ENCODE measurements at places on chromosomes 12 and 14.

DNA sequence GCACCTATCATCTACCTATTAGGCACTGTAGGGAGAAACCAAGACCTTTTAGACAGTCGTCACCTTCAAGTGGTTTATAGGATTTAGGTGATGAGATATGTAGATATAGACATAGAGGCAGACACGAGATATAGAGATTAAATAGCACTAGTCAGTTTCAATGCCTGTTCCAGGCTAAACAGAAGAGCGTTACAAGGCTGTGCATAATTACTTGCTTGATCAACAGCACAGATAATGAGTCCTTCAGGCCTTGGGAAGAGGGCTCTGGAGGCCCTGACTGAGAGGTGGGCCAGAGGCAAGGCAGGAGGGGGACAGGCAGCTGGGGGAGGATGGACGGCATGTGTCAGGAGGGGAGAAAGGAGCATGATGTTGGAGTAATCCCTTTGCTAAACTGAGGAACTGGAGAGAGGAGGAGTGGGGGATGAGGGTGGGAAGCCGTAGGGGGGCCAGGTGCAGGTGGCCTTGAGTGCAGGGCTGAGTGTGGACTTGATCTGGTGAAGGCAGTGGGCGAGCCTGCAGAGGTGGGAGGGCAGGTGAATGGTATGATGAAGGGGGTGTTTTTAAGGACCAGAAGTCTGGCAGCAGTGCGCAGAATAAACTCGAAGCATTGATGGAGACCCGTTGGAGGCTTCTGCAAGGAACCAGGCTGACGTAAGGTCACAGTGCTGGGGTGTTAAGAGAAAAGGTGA lies 43.9 kb upstream of the ATP23 start:
- DNase-seq: no peak

DNA sequence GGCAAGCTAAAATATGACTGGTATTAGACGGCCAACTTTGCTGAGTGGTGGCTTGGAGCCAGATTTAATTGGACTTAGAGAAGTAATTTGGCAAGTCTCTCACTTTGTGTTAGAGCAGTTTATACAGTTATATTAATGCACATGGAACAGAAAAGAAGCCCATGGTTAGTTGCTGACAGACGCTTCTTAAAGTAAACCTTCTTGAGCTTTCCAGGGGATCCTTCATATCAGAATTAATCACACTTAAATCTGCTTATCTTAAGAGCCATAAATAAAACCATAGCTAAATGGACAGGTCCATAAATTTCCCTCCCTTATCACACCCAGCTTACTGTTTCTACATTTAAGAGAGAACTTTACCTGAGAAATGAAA lies 9.6 kb downstream of the GSG1 start:
- peak; percentile 51 for DNase-seq

DNA sequence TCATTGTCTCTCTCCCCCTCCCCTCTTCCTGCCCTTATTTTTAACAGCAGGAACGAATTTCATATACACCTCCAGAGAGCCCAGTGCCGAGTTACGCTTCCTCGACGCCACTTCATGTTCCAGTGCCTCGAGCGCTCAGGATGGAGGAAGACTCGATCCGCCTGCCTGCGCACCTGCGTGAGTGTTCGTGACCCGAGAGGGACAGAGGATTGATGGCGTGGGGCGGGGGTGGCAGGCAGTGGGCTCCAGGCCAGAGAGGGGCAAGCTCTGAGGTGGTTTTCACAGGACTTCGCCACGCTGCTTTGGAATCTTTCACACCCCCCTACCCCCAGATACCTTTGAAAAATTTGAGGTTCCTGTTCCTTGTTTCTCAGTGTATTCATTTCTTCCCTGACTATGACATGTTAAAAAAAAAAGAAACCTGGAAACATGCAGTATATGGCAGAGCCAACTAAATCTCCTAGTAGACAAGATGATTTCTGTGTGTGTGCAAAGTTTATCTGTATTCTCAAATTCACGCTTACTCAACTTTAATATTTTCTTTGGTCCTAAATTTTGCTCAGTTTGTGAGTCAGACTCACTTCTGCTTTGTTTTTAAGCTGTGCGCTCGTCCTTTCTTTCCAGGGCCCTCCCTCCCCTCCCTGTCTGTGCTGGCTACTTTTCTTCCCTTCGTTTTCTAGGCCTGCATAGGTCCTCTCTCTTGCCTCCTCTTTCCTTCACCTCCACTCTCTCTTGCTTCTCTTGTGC lies 103.1 kb downstream of the ETV6 start:
- no peak for DNase-seq

- DNase-seq: peak; percentile 8
Measured at GRCh38 chr12:753611-754472, 1.5 kb downstream of the WNK1 start.

DNA sequence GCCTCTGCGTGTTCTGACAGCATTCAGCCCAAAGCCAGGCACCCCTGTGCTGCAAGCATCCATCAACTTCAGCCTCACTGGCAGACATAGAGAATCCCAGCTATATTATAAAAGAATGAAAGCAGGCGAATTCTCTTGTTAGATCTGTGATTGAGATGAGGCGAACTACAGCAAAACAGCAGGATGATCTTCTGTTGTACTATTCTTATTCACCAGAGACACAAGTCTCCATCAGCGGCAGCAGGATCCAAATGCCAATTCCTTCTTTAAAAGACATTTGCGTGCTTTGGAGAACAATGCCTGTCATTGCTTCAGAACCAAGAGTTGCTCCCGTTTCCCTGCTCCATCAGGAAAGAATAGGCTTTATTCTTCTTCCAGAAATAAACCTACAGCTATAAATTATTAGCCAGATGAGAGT lies 188.9 kb downstream of the SLC41A2 start:
- DNase-seq: no peak

DNA sequence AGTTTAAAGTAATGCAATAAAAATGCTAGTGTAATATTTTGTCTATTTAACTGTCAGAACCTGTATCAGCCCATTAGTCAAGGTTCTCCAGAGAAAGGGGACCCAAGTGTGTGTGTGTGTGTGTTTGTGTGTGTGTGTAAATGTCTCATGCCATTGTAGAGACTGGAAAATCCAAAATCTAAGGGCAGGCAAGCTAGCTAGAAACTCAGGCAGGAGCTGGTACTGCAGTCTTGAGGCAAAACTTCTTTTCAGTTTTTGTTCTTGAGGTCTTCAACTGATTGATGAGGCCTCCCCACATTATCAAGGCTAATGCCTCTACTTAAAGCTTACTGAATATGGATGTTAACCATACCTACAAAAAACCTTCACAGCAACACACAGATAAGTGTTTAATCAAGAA lies 126.7 kb downstream of the PRKD1 start:
- DNase-seq: no peak

DNA sequence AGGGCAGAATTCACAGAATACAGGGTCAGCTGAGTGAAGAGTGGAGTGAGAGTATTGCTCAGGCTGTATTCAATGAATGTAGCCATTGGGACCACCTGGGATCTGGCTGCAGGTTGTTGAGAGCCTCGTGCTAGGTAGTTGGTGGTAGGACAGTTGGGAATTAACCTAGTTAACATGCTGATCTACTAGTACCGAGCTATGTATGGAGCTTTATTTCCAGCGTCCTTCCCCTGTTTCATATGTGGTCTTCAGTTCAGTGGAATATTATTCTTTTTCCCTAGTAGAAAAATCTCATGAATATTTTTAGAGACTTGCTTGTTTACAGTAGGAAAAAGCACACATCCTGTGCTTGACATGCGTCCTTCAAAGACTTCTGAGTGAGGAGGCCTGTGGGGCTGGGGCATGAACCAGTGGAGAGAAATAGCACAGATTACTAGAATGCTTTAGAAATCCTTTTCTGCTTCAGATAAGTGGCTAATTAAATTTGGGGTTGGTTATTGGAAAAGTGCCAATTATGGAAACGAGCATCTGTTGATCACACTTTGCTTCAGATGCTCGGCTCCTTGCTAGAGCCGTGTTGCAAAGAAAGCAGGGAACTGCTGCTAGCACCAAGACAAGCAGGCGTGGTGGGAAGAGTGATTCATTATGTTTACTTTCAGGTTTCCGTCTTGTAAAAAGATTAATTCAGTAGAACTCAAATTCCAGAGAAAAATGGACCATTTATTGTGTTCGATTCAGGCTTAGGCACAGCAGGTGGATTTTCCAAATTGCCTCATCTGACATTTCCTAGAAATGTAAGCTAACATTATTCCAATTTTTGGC lies 53.6 kb downstream of the ARF6 start:
- DNase-seq: peak; percentile 51

- DNase-seq: no peak
Measured at GRCh38 chr14:94020267-94020666, 5.9 kb upstream of the OTUB2 start.

DNA sequence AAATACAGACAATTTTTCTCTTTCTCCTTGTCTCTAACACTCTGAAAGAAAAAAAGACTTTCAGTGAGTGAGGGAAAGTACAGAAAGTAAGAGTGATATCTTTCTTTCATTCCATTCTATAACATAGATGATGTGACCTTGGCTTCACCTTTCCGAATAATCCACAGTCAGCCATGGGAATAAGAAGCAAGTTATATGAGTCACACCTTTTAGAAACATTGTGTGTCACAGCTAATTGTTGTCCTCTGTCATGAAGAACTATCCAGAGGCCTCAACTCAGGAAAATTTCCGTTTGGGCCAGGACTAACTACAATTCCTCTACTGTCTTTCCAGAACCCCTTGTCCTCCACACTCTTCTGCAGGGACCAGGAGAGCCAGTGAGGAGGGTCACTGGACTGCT lies 209.7 kb upstream of the FAR2 start:
- DNase-seq: peak; percentile 21

DNA sequence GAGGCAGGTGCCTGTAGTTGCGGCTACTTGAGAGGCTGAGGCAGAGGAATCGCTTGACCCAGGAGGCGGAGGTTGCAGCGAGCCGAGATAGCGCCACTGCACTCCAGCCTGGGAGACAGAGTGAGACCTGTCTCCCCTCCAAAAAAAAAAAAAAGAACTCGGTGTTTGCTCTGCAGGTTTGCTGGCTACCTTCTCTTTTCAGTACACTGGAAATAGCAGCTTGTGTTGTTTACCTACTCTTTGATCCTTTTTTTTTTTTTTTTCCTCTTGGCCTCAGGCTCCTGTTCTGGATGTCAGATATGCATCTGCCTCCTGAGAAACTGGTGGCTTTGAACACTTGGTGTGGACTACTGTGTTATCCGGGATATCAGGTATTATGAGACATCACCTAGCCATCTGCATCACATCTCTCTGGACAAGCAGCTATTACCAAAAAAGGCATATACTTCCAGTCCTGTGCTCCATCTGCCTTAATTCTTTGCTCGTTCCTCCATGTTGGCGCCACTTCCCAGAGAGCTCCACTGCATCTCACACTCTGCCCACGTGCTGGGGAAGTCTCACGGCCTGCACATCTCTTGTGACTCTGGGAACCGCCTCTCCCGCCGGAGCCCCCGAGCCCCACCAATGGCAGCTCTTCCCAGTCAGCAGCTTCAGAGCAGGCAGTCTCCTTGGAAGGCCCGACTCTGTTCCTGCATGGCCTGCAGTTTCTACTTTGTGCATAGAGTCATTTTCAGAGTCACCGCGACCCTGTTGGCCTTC lies 50.9 kb upstream of the TRAF3 start:
- no peak for DNase-seq

DNA sequence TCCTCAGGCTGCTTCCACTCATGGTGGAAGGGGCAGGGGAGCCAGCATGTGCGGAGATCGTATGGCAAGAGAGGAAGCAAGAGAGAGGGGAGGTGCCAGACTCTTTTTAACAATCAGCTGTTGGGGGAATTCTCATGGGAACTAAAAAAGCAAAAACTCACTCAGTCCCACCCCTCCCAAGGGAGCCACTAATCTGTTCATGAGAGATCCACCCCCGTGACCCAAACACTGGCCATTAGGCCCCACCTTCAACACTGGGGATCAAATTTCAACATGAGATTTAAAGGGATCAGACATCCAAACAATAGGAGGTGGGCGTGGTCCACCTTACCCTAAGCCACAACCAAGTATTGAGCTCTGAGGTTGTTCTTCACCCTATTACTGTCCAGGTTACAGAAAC lies 375.1 kb downstream of the GRIN2B start:
- no peak for DNase-seq

DNA sequence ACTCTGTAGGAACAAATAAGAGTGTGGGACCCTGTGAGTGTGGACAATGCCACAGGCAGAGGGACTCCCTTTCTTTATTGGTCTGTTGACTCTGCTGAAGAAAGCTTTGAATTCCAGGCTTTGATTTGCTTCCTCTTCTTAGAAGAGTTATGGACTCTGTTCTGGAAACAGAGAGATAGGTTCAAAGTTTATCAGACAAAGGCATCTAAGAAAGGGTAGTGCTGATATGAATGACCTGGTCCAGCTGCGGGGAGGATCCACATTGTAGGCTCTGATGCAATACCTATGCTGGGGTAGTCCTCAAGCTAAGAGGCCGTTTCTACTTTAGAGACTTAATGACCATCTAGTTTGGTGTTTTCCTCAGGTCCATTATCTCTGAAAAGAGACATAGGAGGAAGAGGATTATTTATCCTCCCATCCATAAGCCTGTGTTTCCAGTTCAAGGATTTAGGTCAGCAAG lies 10.7 kb upstream of the IKZF4 start:
- no peak for DNase-seq

GRCh38 chr12:58570411-58570810 lies 349.9 kb downstream of the LRIG3 start:
- peak; percentile 55 for DNase-seq

GRCh38 chr12:67299526-67299925 lies 30.4 kb downstream of the CAND1 start:
- no peak for DNase-seq

DNA sequence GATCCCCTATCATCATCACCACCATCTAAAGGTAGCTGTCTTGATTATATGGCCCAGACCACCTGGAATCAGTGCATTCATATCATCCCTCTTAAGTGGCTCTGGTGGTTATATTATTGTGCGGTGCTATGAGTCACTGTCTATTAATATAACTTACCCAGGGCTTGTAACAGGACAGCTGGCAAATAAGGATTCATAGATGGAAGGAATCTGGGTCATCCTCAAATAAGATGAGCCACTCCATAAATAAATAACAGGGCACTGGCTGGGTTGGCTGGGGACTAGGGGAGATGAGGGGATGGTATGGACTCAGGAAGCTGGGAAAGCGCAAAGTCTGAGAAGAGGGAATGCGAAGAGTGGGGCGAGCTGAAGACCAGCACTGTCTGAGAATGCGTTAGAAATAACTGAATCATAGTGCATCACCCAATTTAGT lies 216.1 kb downstream of the NUAK1 start:
- peak; percentile 87 for DNase-seq

DNA sequence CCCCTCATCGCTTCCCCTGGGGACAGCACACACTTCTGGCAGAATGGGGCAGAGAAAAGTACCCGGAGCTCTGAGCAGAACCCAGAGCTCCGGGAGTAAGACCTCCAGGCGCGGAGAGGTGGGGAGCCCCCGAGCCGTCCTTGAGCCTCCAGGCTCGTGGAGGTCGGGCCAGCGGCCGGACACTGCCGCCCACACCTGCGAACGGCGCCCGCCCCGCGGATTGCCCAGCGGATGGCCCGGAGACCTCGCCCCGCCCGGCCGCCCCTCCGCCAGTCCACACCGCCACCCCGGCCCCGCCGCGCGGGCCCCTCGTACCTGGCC lies 344 bp downstream of the SPTLC2 start:
- no peak for DNase-seq

- peak; percentile 92 for DNase-seq
Measured at GRCh38 chr12:64160711-64161060, 61.4 kb downstream of the KICS2 start.
